ENCODE measurements at places on chromosomes 2 and 18.

DNA sequence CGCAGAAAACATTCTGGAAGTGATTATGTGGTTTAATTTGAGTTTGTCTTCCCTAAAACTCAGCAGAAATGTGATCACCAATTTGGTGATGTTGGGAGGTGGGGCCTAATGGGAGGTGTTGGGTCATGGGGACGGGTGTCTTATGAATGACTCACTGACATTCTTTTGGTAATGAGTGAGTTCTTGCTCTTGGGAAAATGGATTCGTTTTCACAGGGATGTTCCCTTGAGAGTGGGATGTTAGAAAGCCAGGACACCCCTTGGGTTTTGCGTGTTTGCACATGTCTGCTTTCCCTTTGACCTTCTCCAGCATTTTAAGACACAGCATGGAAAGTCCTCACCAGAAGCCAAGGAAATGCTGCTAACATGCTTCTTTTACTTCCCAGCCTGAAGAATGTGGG, 321.5 kb upstream of the NT5C1B start:
- DNase-seq = no peak

DNA sequence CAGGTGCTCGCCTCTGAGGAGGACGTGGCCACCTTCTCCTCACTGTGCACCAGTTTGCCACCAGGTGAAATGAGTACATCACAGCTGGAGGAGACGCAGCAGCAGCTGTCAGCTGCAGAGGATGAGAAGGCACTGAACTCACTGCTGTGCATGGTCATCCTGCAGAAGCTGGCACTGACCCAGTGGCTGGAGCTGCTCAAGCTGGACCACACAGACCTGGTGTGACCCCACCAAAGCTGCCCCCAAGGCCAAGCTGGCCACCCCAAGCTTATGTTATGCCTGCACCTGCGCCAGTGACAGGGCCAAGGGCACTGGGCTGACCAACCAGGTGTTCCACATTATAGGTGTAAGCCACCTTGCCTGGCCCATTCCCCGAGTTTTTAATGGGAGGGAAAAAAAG, 19.3 kb downstream of the CLK1 start:
- no peak for DNase-seq

- DNase-seq = no peak
Observed at GRCh38 chr2:232501331-232501771, 13.7 kb upstream of the ECEL1 start.

GRCh38 chr2:62415019-62415431, 91.0 kb downstream of the TMEM17 start:
- DNase-seq = no peak

GRCh38 chr2:241900251-241901017, 30.9 kb downstream of the RTP5 start:
- no peak for DNase-seq

Data from stimulated activated CD4-positive, alpha-beta T cell treated with anti-CD3 and anti-CD28 coated beads, TNF-alpha, amount 100 ng/mL, for 1 hour (primary cell).